ENCODE measurements at places on chromosomes 16 and 17.

- DNase-seq, result no peak
These were observed 1.3 kb downstream of the SLC43A2 start for GRCh38 chr17:1627182-1627981.

DNA sequence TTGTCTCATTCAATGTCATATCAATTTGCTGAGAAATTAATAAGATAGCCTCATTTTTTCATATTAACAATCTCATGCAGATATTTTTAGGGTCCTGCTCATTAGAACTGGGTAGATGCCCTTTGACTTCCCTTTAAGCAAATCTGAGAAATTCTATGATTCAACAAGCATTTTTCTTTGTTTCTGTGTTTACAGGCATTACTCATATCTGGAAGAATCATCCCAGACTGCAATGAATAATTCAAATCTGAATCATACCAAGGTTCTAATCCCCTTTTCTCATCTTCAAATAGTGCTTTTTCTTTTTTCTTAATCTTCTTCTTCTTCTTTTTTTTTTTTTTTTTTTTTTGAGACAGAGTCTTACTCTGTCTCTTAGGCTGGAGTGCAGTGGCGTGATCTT is 69.2 kb upstream of the KIFC3 start:
- no peak for DNase-seq

DNA sequence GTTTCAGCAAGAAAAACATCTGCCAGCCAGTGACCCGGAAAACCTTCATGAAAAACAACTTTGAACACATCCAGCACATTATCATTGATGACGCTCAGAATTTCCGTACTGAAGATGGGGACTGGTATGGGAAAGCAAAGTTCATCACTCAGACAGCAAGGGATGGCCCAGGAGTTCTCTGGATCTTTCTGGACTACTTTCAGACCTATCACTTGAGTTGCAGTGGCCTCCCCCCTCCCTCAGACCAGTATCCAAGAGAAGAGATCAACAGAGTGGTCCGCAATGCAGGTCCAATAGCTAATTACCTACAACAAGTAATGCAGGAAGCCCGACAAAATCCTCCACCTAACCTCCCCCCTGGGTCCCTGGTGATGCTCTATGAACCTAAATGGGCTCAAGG is 22.2 kb downstream of the SLFN5 start:
- no peak for DNase-seq

DNA sequence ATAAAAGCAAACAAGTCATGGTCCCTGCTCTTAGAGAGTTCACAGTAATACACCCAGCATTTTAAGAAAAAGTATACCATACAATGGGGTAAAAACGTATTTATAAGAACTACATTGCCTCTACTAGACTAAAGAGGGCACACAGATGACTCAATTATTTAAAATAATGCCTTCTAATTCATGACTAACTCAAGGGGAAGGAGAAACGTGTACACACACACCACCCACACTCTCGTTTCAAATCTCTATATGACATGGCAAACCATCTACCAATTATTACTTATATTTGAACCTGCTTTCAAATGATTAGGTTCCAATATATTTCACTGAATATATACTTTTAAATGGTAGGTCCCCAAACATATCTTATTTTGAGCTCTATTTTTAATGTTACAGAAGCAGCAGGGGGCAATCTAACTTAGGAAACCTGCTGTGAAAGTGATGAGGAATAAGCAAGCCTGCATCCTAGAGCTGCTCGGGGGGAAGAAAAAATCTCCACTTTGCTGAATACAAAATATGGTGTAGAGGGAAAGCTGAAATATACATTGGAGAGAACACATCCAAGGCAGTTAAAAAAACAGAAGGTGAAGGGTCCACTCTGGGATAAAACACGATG is 232.4 kb upstream of the PSMD7 start:
- DNase-seq, result no peak

- peak; percentile 45 for DNase-seq
These were observed 13.2 kb upstream of the CLUH start for GRCh38 chr17:2724784-2725164.

- DNase-seq, result no peak
These were observed 19.1 kb downstream of the GPR142 start for GRCh38 chr17:74386386-74386785.

GRCh38 chr17:20073055-20073979 is 64.2 kb downstream of the SPECC1 start:
- peak; percentile 65 for DNase-seq

DNA sequence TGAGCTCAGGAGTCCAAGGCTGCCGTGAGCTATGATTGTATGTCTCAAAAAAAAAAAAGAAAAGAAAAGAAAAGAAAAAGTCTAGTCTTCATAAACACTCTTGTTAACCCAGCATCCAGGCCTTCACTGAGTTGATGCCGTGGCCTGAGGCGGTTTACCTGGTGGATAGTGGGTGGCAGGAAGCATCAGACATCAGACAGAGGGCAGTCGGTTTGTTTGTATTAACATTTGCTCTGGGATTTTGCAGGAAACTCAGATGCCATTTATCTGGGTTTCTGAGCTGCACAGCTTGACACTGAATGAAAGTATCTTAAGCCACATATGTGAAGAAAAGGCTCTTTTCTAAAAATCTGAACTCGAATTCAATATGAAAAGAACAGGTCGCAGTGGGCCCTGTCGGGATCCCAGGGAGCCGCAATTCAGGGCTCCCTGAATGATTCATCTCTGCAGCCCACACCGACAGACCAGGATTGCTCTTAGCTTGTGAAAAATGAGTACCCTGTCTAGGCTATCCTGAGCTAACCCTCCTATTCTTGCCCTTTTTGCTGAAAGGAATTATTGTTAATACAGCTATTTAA is 1.1 kb upstream of the DBNDD1 start:
- DNase-seq, result no peak
